RPMI8226 (cell line): ENCODE measurements at places on chromosomes 11 and 22.

- DNase-seq: no peak
Measured at GRCh38 chr11:118277312-118277711, 13.2 kb upstream of the MPZL2 start.

DNA sequence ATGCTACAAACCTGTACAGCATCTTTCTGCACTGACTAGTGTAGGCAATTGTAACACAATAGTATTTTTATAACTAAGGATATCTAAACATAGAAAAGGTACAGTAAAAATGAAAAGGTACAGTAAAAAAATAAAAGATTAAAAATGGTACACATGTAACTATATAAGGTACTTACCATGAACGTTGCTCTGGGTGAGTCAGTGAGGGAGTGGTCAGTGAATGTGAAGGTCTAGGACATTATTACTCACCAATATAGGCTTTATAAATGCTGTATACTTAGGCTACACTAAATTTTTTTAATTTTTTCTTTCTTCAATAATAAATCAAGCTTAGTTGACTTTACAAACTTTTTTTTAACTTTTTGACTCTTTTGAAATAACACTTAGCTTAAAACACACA is 59.9 kb downstream of the EIF3M start:
- DNase-seq: no peak

GRCh38 chr22:20885557-20886323 is 26.9 kb downstream of the SNAP29 start:
- peak; percentile 7 for DNase-seq

- DNase-seq: no peak
Measured at GRCh38 chr11:74007691-74008372, 1.1 kb downstream of the UCP3 start.

DNA sequence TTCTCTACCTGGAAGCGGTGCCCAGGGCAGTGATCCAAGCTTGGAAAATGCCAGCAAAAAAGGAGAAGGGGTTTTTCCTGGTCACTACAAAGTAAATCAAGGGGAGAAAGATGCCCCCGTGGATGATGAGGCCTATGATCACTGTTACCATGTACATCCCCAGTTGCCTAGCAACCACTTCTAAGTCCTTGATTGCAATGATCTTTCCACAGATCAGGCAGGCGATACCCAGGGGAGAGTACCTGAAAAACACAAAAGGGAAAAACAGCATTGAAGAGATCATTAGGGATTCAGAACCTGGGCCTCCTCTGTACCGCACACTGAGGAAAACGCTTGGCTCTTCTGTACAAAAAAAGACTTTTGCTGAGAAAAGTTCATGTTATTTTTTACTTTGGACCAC is 127.1 kb downstream of the SLC1A2 start:
- no peak for DNase-seq

DNA sequence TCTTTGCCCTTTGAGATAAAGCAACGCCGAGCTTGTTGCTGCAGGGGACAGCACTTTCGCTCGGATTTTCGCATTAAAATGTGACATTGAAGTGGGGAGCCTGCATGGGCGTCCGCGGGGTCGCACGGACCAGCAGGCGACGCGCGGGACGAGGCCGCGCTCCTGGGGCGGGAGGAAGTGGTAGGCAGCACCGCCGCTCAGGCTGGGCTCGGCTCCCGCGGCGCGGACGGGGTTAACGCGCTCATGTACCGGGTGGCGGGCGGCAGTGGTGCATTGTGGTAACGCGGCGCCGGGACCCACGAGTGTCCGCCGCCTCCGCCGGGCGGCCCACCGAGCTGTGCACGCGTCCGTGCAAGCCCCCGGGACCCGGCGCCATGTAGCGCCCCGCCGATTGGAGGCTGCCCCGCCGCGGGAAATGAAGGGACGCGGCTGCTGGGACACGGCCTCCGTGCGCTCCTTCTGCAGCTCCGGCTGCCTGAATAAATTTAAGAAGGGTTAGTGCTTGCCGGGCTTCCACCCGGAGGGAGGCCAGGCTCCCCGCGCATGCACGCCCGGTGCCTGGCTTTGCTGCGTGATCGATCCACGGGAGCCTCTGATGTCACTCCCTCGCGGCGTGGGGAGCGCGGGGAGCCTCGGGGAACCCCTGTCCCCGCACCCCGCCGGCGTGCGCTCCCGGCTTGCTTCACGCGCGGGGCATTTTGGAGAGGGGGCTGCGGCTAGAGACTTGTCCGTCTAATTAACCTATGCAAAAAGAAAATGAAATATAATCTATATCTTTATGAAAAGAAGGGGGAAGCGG is 127.7 kb downstream of the OSBP2 start:
- DNase-seq: no peak

- peak; percentile 33 for DNase-seq
Measured at GRCh38 chr11:125157953-125158680, 6.4 kb upstream of the PKNOX2 start.

- no peak for DNase-seq
Measured at GRCh38 chr22:17743661-17744411, 30.4 kb downstream of the BID start.

- no peak for DNase-seq
Measured at GRCh38 chr11:41102471-41102870, 357.0 kb downstream of the LRRC4C start.

DNA sequence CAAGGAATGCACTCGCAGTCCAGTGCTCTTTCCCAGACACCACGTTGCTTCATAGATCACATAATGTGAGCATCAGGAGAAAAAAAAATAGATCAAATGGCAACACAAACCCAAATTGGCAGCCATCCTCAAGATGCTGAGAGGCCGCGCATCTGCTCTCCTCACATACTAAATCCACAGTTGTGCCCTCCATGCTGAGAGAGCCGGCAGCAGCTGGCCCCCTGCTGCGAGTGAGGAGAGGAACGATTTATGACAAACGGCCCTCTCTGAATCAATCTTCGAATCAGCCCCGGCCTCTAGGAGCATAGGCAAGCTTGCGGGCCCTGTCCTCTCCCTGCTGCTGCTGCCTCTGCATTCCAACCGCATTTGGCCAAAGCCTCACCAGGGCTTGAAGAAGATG is 159.9 kb upstream of the TENM4 start:
- no peak for DNase-seq

- no peak for DNase-seq
Measured at GRCh38 chr22:37045958-37046357, 5.6 kb upstream of the KCTD17 start.

DNA sequence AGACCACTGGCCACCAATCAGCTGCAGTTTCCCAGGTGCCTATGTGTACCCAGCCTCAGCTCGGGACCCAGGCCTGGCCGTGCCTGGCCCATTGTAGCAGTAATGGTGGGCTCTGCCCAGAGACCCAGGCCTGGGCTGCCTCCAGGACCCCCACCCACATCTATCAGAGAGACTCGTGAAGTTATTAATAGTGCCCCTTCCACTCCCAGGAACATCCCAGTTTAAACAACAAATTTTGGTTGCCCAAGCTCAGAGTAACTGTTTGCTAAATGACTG is 42.5 kb downstream of the IGLL5 start:
- no peak for DNase-seq

GRCh38 chr11:107988397-107989158 is 20.1 kb upstream of the CUL5 start:
- DNase-seq: no peak

GRCh38 chr11:82826526-82826925 is 73.7 kb downstream of the PRCP start:
- DNase-seq: no peak

GRCh38 chr22:41341990-41342389 is 39.8 kb upstream of the TEF start:
- DNase-seq: no peak

DNA sequence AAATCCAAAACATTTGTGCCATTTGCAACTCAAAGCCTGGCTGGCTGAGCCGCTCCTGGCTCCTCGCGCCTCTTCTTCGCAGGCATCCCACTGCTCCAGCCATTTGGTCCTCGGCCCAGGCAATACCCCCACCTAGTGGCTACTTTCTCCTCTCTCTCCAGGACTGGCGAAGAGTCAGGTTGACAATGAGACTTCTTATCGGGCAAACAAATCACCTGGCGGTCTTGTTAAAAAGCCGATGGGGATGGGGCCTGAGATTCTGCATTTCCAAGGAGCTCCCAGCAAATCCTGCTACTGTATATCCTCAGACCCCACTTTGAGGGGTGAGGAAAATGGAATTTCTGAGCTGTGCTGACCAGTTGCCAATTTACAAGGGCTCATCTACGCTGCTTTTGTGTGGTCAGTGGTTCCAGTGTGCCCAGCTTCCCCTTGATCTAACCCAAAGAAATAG is 89.0 kb downstream of the ISX start:
- peak; percentile 64 for DNase-seq

- DNase-seq: no peak
Measured at GRCh38 chr11:76656571-76657081, 13.9 kb downstream of the LRRC32 start.

DNA sequence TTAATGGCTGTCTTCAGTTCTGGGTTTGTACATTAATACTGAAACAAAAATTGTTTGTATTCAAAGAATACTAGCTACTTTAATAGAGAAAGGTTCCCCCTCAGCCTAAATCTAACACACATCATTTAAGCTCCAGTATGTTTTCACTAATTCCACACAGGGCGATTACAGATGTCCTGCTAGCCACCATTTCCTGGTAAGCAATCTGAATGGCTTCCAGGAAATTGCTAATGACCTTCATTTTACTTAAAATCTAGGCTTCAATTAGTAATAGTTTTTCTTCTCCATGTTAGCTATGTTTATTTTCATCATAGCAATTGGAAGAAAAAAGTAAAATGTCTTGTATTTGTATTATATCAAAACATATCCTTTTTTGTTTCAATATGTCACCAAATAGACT is 132.8 kb downstream of the SOX6 start:
- no peak for DNase-seq

DNA sequence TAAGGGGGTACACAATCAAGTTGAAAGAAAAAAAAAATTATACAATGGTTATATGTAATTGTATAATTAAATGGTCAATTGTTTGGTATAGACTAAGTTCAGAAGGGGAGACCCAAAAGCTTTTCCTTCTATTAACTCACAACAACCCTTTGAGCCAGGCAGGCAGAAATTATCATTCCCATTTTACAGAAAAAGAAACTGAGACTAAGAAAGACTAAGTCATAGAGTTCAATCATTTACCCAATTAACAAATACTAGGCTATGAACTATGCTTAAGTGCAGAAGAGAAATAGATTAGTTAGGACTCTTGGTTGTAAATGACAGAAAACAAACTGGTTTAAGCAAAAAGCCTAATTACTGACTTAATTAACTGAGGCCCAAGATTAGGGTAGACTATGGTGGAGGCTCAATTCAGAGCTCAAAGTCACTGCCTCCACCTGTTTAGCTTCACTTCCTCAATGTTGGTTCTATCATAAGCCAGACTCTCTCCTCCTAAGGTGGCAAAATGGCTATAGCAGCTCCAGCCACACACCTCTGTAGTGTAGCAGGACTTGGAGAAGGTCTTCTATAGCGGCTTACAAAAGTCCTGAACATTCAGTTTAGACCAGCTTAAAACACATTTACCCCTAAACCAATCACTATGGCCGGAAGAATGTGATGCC is 34.2 kb downstream of the FAM168A start:
- DNase-seq: no peak

GRCh38 chr11:22472306-22472705 is 134.1 kb downstream of the SLC17A6 start:
- DNase-seq: no peak

GRCh38 chr11:6733326-6734275 is 38.2 kb downstream of the OR2AG2 start:
- DNase-seq: no peak

DNA sequence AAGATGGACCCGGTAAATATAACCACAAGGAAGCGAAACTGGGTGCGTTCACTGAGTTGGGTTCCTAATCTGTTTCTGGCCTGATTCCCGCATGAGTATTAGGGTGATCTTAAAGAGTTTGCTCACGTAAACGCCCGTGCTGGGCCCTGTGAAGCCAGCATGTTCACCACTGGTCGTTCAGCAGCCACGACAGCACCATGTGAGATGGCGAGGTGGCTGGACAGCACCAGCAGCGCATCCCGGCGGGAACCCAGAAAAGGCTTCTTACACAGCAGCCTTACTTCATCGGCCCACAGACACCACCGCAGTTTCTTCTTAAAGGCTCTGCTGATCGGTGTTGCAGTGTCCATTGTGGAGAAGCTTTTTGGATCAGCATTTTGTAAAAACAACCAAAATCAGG is 74.4 kb downstream of the NCAPD3 start:
- DNase-seq: no peak

- no peak for DNase-seq
Measured at GRCh38 chr11:115197433-115197832, 306.8 kb downstream of the CADM1 start.

DNA sequence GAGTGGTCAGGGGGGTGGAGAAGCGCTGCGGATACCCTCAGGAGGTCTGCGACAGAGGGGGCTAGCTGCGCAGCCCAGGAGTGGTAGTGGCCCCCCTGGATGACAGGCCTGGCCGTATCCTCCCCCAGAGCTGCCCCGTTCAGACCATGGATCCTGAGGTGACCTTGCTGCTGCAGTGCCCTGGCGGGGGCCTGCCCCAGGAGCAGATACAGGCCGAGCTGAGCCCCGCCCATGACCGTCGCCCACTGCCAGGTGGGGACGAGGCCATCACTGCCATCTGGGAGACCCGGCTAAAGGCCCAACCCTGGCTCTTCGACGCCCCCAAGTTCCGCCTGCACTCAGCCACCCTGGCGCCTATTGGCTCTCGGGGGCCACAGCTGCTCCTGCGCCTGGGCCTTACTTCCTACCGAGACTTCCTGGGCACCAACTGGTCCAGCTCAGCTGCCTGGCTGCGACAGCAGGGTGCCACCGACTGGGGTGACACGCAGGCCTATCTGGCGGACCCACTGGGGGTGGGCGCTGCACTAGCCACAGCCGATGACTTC is 505 bp downstream of the NUDT22 start:
- DNase-seq: peak; percentile 87

DNA sequence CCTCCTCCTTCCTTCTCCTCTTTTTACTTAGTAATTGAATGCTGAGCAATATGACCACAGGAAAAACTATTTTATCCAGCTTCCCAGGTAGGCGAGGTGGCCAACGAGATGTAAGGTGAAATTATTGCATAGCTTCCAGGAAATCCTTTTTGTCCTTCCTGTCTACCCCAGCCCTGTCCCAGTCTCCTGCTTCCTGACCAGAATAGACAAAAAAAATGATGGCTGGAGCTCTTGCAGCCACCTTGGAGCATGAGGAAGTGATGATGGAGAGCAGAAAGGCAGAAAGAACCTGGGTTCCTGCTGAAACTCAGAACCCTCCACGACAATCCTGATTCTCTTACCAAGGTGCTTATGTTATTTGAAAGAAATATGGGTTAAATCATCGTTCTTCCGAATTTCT is 33.9 kb downstream of the DUSP8 start:
- no peak for DNase-seq

GRCh38 chr11:35035894-35036408 is 103.0 kb upstream of the CD44 start:
- DNase-seq: no peak

- DNase-seq: no peak
Measured at GRCh38 chr11:7257724-7258123, 6.0 kb downstream of the SYT9 start.

DNA sequence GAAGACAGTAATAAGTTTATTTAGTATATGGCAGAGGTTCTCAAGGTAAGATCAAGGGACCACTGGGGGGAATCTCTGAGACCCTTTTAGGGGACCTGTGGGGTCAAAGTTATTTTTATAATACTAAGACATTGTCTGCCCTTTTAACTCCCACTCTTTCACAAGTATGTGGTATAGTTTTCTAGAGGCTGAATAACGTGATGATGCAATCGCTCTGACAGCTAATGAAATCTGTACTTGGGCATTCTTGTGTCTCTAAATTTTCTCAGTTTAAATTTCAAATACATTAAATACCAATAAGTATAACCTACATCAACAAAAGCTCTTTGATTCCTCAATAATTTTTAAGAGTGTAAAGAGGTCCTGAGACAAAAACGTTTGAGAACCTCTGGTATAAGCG is 147.9 kb downstream of the ATG16L2 start:
- no peak for DNase-seq

- DNase-seq: no peak
Measured at GRCh38 chr11:69002110-69002569, 10.9 kb downstream of the MRGPRF start.
